Stimulated activated CD4-positive, alpha-beta T cell treated with anti-CD3 and anti-CD28 coated beads, TNF-alpha, amount 100 ng/mL, for 24 hours (primary cell): ENCODE measurements at places on chromosomes 2 and 18.
A peak's percentile ranks its signal among the peaks of the same experiment; 100 is the strongest.

DNA sequence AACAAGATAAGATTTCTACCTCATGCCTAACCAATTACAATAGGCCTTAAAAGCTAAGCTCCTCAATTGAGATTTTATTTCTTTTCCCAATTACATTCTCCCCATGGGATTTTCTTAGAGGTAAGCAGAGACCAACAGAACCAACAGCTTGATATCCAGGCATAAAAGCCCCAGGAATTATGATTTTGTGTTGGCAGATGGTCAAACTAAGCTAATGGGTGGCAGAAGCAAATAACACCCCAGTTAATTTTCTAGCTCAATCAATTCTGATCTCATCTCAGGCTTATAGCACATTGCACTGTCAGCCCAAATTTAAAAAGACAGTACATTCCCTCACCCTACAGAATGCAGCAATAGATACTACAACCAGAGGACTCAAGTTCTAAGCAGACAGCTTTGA is 156.4 kb downstream of the NRXN1 start:
- DNase-seq: no peak

DNA sequence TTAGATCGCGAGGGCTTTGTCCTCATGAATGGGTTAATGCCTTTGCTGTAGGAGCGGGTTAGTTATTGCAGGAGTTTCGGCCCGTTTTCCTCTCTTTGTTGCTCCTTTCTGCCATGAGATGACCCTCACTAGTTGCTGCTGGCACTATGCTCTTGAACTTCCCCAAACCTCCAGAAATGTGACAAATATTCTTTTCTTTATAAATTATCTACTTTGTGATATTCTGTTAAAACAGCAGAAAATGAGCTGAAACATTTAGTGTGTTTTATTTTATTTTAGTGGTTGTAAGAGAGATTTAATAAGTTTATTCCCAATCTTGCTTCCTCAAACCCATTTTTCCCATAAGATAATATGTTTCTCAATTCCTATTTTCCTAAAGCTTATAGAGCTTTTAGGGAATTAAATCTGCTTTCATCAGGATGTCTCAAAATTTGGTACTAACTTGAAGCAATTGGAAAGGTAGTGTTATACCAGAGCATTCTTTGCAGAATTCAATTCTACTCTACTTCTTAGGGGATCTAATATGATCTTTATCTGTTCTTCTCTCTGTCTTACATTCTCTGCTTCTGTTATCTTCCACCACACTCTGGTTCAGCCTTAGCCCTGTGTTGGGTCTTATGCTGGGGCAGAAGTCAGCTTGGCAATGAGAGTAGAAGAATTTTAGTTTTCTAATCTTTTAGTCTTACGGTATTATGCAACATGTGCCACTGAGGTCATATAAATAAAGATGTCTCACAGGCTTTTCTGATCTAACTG is 23.1 kb downstream of the DDX1 start:
- no peak for DNase-seq

DNA sequence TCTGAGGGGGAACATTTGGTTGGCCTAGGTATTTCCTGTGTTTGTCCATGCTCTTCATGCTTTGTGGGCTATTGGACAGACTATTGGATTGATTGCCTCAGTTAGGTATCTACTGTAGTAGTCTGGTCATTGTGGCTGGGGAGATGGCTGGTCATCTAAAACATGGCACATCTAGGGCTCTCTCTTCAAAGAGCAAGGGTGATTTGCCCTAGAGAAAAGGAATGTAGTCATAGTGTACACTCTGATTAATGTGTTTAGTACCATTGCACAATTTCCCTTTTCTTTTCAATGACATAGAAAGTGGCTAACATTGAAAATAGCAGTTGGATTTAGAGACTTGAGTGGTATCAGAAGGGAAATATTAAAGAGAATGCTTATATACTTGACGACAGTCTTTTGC is 114.3 kb downstream of the LCLAT1 start:
- no peak for DNase-seq

- DNase-seq: no peak
Measured at GRCh38 chr2:119366161-119366648, 429 bp downstream of the C2orf76 start.

DNA sequence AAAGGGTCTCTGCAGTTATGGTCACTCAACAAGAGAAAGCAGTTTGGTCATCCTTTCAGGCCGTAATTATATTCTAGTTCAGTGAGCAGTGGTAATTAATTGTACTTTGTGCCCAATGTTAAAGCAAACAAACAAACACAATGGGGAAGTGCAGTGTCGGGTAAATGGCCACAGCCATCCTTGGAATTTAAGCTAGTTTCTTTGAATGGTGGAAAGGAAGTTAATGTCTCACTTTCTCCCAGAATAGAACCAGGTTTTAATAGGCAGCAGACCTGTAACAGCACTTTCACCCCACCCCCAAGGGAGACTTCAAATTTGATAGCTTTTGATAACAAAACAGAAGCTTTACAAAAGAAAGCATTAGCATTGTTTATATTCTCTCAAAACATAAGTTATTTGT is 20.0 kb upstream of the ITGAV start:
- no peak for DNase-seq

GRCh38 chr2:41784496-41784895 is 263.3 kb upstream of the PKDCC start:
- DNase-seq: no peak

GRCh38 chr2:216490061-216490460 is 8.6 kb upstream of the RPL37A start:
- no peak for DNase-seq

DNA sequence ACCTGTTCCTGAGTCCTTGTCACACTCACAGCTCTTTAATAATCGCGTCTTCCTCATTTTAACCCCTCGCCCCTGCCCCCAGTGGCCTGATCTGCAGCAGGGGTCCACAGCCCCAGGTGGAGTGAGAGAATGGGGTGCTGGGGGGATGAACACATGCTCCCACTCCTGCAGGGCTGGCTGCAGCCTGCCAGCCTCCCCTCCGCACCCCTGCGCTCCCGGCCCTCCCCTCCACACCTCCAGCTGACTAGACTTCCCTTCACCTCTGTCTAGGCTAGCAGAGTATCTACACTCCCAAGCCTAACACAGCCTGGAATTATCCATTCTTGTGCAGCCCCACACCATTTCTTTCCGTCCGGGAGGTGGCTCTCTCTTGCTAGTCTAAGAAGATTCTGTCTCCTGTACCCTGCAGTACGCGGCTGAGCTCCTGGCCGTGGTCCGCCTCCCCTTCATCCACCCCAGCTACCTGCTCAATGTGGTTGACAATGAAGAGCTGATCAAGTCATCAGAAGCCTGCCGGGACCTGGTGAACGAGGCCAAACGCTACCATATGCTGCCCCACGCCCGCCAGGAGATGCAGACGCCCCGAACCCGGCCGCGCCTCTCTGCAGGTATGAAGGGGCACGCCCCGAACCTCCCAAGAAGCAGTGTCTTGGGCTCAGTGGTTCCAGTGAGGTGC is 231.6 kb downstream of the ATAD2B start:
- DNase-seq: no peak

DNA sequence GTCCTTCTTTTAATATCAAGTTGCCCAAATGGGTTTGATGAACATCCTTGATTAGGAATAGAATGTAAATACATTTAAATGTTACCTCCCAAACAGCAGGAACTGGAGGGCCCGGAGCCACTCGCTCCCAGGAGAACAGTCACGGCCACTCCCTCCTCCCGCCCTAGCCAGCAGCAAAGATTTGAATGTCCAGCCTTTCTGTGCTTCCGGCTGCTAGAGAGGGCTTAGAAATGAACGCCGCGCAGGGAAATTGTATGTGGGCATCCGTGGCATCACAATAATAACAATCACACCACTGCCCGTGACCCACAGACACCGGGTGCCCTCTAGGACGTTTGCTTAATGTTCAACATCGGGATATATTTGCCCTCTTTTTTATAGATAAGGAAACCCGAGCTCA is 164.9 kb upstream of the SALL3 start:
- no peak for DNase-seq

GRCh38 chr2:128315122-128315828 is 3.4 kb downstream of the HS6ST1 start:
- DNase-seq: no peak

DNA sequence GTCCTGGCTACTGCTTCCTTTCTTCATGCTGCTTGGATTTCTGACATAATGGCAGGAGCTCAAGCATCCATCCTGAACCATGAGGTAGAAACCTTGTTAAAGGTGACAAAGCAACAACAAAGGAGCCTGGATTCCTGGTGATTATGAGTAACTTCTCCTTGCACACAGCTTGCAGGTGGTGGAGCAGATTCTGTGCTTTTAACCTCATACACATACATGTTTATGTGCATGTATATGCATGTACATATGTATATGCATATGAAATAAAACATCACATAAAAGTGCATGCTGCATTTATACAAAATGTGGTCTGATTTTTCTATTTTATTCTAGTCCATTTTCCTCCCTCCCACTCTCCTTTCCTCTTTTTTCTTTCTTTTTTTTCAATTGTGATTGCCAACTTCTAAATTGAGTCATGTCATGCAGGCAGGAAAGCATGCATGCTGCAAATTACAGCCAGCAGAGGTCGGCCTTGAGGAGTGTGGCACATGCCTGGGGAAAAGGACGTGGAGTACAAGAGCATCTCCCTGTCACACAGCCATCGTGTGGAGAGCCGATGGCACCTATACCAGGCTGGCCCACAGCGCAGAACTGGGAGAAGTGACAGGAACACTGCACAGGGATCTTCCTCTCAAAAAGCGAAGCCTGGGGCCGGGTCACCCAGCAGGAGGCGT is 17.9 kb downstream of the LCT start:
- DNase-seq: peak; percentile 58

DNA sequence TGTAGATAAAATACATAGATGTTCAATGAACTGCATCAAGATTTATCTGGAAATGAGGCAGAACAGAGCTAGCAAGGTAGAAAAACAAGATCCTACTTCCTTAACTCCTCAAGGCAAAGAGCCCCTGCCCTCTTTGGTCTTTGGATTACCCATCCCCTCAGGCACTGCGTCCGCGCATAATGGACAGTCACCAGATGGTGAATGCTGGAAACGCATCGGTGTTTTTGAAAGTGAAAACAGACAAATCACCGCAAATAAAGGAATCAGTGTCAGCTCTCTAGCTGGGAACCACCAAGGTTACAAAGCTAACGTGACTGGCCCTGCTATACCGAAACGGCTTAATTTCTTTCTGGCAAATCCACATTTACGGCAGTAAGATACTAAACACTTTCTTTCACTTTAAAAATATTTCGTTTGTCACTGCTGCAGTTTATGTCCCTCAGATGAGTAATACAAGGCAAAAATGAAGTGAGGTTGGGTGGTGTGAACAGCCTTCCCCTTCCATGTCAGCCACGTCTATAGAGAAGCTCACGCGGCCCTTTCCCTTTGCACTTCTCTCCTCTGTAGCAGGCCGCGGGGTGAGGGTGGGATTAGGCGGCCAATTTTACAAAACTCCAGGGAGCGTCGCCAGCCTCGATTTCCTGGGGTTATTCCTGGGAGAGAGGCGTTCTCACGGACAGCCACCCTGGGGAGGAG is 627 bp upstream of the GALR1 start:
- DNase-seq: no peak

DNA sequence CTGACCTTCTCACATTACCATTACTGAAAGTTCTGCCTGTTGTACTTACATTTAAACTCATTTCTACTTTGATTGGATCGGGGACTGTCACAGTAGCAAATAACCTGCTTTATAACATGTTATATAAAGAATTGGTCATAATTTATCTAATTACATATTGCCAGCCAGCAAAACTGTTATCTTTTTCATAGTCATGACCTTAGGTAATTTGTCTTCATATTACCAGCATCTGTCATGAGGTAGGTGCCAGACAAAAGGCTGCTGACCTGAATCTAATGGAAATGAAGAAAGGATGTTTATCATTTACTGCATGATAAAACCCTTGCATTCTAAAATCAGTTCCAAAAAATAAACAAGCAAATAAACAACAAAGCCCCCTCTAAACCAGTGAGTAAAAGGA is 89.4 kb upstream of the LRP1B start:
- DNase-seq: no peak

DNA sequence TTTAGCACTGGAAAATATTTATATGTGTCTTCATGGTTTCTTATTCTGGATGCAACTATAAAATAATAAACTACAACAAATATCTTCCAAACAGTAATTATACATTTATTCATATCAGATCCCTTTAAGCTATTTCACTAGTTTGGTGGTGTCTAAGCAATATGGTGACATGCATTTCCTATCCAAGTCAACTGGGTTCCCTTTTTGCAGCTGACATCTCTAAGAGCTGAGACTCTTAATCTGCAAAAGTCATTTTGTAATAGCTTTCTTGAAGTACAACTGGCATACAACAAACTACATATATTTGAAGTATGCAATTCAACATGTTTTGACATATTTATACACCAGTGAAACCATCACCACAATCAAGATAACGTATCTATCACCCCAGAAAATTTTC is 59.9 kb upstream of the SLC1A4 start:
- no peak for DNase-seq

DNA sequence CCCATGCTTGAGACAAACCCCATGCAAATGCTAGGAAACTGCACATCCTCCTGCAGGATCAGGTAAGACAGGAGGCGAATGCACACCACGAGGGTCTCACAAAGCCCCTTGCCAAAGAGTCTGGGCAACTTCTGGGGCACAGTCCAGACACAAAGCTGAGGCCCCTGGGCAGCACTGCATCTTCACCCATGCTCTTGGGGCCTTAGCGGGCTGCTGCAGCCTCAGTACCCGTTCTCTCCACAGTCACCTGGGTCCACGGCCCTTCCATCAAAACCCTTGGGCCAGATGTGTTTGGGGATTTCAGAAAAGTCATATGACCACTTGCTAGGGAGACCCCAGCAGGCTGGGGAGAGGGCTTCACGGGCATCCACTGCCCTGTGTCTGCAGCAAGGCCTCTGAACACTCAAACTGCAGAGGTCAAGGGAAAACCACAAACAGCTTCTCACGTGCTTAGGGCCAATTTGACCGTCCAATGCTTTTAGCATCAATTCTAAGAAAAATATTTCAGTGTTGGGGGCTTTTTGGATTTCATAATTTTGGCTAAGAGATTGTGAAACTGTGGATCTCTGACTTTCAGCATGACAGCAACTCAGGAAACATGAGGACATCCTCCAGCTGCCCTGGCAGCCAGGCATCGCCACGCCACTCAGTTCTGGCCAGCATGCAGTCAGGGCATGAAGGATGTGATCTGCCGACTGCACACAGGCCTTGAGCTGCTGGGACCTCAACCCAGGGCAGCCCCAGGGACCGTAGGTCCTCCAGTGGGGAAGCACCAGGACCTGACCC is 20.0 kb downstream of the PASK start:
- no peak for DNase-seq

DNA sequence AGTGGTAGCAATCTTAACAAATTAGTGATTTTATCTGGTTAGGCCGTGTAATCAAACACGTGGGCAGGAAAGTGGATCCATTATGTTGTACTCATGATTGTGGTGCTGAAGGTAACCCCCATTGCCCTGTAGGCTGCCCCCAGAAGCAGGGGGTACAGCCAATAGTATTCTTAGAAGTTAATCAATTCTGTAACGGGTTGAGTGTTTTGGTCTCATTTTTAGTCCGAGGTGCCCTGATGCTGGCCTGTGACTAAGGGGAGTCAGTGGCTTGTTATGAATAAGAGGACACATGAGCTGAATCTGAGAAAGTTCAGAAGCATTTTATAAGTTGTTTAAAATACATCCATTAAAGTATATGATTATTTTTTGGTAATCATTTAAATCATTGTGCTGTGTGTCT is 8.6 kb downstream of the EPAS1 start:
- no peak for DNase-seq
